ENCODE measurements at places on chromosomes 7 and 10.

DNA sequence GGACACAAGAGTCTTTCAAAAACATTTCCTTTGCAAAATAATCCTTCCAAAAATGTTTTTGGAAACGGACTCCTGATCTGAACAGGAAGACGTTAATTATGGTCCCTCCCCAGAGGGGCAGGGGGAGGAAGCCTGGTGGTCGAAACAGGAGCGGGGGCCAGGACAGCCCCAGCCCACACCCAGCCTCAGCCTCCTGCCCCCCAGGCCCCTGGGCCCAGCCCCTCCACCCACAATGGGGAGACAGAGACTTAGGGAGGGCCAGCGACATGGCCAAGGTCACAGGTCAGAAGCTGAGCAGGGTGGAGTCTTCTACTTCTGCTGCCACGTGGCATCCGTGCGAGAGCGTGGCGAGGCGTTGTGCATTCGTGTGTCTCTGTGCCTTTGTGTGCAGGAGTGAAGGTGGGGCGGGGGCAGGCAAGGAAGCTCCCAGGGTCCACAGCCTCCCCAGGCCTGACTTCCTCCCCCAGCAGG is 14.0 kb upstream of the GRIFIN start:
- no peak for DNase-seq

GRCh38 chr7:53431901-53432300 is 396.5 kb downstream of the POM121L12 start:
- no peak for DNase-seq

- peak; percentile 73 for DNase-seq
Observed at GRCh38 chr7:1197997-1198625, 34.6 kb upstream of the UNCX start.

DNA sequence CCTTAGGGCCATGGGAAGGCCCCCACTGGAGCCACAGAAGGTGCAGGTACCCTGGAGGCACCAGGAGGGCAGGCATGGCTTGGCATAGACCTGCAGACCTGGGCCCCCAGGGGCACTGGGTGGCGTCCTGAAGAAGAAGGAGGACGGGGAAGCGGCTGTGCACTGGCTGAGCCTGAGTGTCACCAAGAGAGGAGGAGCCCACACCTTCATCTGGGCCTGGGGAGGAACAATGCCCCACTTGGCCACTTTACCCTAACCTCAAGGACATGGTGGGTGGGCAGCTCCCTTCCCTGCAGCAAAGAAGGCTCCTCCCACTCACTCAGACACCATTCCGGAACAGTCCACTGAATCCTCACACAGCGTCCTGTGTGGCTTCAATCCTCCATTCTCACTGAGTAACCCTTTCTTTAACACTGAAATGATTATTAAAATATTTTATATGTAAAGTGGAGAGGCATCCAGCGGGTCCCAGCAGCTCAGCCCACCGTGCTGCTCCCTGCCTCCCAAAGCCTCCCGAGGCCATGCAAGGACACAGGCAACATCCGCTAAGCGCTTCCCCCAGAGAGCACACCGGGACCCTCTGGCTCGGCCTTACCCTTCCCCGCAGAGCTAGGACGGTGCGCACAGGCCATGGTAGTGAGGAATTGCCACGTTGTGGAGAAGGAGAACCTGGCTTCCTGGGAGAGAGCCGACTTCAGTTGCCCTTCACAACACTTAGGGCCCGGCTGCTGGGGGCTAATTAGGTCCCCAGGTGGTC is 516.7 kb upstream of the MGMT start:
- no peak for DNase-seq

DNA sequence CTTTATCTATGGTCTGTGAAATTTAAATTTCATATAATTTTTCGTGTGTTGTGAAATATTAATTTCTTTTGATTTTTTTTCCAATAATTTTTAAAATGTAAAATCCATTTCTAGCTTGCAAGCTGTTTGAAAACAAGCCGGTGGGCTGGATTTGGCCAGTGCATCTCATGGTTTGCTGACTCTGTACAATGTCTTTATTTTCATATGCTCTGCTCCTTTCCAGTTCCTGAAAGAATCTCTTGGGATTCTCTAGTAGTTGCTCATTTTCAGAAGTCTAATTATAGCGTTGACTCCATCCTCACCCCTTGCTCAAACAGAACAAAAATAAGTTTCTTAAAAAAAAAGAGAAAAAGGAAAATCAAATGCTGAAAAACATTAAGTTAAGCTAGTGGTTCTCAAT is 21.4 kb downstream of the UBN2 start:
- no peak for DNase-seq

GRCh38 chr7:150314639-150315239 is 8.4 kb upstream of the LRRC61 start:
- no peak for DNase-seq

- DNase-seq = no peak
Observed at GRCh38 chr10:110110338-110110737, 97.1 kb upstream of the MXI1 start.

- peak; percentile 18 for DNase-seq
Observed at GRCh38 chr7:146982482-146982881, 865.9 kb downstream of the CNTNAP2 start.

DNA sequence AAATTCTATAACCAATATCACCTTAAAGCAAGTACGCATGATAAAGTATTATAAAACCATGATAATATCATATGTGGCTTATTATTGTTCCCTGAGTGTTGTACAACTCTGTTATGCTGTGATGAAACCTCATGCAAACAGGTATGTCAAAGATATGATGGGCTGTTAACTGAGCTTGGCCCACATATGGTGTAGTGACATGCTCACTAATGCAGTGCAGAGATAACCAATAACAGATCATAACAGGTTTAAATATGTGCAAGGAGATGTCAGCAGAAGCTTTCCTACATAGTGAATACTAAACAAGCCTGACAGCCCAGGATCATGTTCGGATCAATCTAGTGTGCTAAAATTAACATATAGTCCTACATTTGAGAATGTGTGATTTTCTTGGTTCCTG is 9.6 kb downstream of the CFTR start:
- DNase-seq = no peak

DNA sequence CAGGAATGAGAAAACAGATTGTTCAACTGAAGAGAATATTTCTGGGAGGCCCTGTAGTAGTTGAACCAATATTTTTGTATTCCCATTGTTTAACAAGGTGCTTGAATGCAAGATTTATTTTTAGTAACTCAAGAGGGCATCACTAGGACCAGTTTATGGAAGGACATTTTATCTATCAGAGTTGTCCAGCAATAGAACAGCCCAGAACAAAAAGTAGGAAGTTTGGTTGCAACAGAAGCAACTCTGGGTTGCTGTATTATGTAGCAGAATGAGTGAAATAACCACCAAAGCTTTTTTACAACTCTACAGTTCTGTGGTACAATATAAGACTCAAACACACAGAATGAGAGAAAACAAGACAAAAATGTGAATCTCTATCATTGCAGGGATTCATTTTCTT is 34.7 kb downstream of the CPED1 start:
- DNase-seq = no peak

DNA sequence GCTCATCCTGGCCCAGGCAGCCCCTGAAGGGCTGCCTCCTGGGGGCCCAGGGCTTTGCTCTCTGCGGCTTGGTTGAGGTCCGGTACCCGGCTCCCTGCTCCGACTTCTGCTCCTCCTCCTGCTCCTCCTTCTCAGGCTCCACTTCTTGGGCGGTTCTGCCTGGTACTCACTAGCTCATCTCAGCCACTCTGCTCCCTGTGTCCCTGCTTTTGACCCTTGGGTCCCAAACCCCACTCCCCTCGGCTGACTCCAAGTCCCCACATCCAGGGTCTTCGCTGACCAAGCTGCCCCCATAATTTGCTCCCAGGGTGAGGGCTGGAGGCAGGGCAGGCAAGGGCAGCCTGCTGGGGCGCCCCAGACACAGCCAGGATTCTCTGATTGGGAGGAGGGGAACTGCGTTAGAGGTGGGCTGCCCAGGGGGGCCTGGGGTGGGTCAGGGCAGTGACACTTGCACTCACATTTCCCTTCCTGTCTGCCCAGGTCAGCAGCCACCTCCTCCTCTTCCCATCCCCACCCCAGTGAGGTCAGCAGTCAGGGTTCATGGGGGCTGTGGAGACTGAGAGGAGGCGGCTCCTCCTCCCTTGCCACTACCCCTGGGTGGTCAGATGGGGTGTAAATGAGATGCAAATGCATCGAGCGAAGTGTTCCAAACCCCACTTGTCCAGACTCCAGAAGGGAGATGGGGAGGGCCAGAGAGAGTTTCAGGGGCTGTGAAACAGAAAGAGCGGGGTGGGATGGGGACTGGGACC is 2.2 kb downstream of the SMARCD3 start:
- DNase-seq = no peak

DNA sequence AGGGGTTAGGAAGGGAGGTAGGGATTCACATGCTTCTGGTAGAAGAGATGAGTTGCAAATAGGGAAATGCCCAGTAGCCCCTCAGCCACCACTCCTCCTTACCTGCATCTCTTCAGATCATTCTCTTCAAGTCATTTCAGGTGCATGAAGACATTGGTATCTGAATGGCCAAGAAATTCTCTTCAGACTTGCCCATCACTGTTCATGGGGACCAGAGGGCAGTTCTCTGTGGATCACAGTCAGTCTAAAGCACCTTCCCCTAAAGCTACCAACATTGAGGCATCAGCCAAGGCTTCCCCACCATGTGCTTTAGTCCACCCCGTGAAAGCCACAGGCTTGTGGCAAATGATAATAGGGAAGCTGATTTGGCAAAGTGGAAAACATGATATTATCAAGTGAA is 319.4 kb upstream of the ZNF32 start:
- DNase-seq = no peak
